ENCODE measurements at places on chromosomes 7 and 10. TPM values are rescaled to one million over a fixed set of nuclear protein-coding genes. Genes with fewer than 3 reads are reported as not detected.

Gene HNRNPF
- 489 TPM for total RNA-seq

Gene OR6V1
- total RNA-seq = not detected

Gene PVRIG
- total RNA-seq = 0.64 TPM

Gene SH2D4B
- total RNA-seq = 0.13 TPM

Gene PLAU
- 4.4 TPM for total RNA-seq

Gene SPDYE5
- total RNA-seq = 0.09 TPM

Gene NPY
- not detected for total RNA-seq
